NCI-H460 (cell line): ENCODE measurements at places on chromosomes 5 and 9.

- DNase-seq: no peak
Observed at GRCh38 chr9:18396102-18396728, 77.7 kb upstream of the ADAMTSL1 start.

DNA sequence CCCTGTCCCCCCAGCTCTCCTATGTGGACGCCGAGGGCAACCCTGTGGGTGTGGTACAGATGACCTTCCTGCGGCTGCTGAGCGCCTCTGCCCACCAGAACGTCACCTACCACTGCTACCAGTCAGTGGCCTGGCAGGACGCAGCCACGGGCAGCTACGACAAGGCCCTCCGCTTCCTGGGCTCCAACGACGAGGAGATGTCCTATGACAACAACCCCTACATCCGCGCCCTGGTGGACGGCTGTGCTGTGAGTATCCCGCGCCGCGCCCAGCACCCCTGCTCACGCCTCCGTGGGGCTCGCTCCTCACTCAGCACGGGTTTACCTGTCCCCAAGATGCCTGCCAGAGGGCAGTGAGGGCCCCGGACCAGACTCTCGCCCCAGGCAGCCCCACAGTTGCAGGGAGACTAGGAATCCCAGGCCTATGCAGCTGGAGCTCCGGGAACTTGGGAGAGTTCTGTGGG is 45.6 kb upstream of the FCN2 start:
- DNase-seq: no peak

DNA sequence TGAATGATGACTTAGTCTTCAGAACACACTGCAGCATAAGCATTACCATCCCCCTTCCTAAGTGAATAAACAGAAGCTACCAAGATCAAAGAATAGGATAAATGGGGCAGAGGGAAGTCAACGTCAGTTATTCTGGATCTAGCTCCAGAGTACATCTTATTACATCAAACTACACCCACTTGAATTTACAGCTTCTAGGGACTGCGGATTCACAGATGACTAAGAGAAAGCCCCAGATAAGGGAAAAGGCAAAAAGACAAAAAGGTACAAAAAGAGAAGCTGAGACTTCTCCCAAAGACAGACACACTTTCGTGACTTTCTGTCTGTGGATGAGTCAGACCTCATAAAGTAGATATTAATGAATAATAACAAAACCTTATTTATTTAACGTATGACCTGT is 457.9 kb upstream of the BRINP1 start:
- no peak for DNase-seq

DNA sequence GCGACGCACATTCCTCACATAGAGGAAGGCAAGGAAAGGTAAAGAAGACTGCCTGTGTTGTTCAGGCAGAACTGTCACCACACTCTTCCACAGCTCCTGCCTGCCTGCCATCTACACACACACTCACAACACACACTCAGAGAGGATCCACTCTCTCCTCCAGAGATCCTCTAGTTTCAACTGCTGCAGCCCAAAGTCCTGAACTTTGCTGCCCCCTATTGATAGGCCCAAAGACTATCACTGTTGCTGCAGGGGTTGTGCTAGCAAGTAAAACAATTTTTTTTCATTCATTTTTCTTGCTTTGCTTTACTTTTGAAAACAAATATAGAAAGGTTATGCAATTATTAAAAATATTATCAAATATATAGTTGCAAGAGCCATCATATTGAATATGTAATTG is 5.9 kb upstream of the CFAP90 start:
- DNase-seq: peak; percentile 56

GRCh38 chr5:116360008-116360853 is 214.4 kb downstream of the SEMA6A start:
- no peak for DNase-seq

DNA sequence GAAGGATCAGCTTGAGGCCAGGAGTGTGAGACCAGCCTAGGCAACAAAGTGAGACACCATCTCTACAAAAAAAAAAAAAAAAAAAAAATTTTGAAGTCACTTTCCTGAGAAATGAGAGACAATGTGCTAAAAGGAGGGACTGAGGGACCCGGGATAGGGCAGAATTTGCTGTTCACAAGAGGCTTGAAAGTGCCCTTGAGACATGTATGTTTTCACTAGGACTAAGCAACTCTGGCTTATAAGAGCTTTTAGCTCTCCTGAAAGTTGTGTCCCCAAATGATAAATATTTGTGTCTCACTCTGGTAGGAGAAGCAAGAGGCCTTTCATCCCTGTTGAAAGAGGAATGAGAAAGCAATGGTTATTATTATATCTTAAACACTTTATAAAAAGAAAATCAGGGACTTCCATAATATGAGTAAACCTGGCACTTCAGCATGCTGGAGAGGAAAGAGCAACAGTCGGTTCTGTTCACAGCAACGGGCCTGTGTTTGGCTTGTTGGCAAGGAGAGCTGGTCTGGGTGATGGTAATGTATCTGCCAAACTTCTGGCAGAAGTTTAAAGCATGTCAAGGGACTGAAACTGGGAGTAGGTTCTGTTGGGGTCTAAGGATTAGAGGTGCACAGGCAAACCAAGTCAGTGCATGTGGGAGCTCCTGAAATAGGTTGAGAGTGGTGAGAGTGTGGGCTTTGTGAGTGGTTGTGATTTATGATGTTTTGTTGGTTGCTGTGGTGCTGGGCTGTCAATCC is 32.2 kb downstream of the ENTREP1 start:
- DNase-seq: no peak

- no peak for DNase-seq
Observed at GRCh38 chr5:104611135-104611767, 1048.7 kb upstream of the NUDT12 start.

DNA sequence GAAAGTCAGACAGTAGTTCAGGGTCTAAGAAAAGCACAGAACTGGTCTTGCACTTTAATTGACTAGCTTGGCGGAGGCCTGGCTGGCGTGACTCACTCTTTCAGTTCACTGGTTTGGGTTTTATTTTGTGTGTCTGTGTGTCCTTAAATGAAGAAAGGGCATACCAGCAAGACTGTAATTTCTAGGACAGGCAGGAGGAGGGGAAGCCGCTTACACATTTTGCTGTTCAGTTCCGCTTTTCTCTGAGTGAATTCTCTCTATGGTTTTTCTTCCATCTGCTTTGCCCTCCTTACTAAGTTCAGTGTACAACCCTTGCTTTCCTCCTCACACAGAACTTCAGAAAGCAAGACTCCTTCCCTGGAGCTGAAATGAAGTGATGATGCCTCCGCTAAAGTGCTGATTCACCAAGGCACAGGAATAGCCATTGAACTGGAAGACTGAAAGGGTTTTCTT is 150.8 kb downstream of the MEF2C start:
- no peak for DNase-seq
